ENCODE measurements at places on chromosomes 5 and 9. TPM values are rescaled to one million over a fixed set of nuclear protein-coding genes. Genes with fewer than 3 reads are reported as not detected.

- no peaks in the 10 kb centered on the region for H3K27me3 ChIP-seq
- no peak overlapping the region for H3K27ac ChIP-seq
- H3K4me1 ChIP-seq, result no peaks in the 10 kb centered on the region
- no peak overlapping the region for H3K4me3 ChIP-seq
- H3K36me3 ChIP-seq, result no peaks in the 10 kb centered on the region
Observed at GRCh38 chr5:126004636-126005035, 418.6 kb upstream of the GRAMD2B start.

DNA sequence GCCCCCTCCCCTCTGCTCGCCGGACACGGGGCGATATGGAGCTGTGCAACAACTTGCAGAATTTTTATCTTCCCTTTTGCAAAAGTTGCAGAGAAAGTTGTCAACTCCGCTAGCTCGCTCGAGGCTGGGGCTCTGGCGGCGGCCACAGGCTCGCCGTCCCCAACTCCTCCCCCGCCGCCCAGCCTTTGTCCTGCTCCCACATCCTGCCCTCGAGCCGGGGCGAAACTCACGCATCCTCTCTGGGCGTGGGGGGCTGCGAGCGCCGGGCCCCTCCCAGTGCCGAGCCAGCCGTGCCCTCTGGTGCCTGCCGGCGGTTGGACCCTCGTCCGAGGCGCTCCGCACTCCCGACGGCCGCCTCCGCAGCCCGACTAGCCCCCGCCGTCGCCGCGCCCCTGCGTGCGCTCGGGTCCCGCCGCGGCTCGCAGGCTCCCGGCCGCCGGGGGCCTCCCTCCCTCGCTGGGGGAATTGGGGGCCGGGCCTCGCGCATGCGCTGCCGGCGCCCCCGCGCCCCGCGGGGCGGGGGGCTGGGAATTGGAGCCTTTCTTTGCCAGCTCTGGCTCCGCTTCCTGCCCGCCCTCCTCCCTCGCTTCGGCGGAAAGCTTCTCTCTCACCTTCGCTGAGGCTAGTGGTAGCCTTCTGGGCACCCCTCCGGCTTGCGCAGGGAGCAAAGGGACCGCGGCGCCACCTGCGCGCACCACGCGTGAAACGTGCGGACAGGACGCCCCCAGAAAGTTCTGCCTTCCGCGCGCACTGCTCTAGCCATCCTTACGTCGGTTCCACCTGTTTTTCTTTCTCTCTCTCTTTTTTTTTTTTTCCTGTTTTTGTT is at the start of gene CCNJL:
TSS of gene CCNJL (minus strand) at position 431 of the 826 bp plus-strand sequence. CDS start 641 bp downstream, outside the sequence.
- H3K4me3 ChIP-seq, result peak within 1 kb of the TSS; percentile 81
- no peaks in the 10 kb centered on the region for H3K27me3 ChIP-seq
- H3K27ac ChIP-seq, result peak within 1 kb of the TSS; percentile 70
- no peaks in the 10 kb centered on the region for H3K36me3 ChIP-seq

DNA sequence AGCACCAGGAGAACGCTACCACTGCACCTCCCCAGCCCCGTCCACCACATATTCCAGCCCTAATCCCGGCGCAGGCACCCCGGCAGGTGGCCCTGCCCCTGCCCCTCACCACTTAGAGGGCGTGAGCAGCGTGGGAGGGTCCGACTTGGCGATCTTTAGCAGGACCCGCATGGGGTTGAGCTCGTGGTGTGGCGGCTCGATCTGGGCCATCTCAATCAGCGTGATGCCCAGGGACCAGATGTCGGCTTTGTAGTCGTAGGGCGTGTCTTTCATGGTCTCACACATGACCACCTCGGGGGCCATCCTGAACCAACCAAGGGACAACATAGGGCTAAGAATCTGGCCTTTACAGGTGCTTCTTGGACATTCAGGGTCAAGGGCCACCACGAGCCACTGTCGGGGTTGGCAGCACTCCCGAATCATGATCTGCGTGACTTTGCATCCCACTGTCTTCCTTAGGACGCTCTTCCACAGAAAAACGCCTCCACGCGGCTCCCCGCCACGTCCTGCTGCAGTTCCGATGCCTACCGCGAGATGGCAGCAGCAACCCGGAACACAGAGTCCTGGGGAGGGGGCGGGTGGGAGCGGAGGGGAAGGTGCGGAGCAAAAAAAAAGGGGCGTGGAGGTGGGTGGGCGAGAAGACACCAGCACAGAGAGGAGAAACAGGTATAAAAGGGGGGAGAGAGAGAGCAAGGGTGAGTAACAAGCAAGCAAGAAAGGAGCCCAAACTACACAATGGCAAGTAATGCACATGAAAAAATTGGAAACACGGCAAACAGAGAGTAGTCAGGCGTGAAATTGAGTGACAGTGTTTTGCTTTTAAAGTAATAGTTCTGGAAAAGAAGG is 81.3 kb downstream of the STK10 start:
- no peaks in the 10 kb centered on the region for H3K36me3 ChIP-seq
- H3K27me3 ChIP-seq, result no peaks in the 10 kb centered on the region
- H3K4me1 ChIP-seq, result peaks cover 14% of the 10 kb centered on the region
- H3K27ac ChIP-seq, result no peak overlapping the region

DNA sequence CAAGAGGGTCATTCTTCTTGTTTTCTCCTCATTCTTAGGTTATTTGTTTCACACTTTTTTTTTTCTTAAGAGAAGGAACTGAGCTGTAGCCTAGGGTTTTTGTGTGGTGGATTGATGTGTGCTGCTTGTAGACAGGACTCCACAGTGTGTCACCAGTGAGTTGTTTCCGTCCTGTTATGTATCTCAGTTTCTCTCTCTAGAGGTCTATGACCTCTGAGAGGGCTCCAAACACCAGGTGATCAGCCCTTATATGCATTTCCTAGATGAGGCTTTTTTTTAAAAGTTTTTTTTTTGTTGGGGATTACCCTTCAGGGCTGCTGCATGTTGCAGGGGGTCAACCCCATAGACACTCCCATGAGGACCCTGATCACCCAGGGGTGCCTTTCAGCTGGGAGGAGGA is 124.2 kb upstream of the MAST4 start:
- no peak overlapping the region for H3K27ac ChIP-seq
- no peak for DNase-seq
- H3K36me3 ChIP-seq, result no peaks in the 10 kb centered on the region
- no peaks in the 10 kb centered on the region for H3K27me3 ChIP-seq
- no peaks in the 10 kb centered on the region for H3K4me1 ChIP-seq
- H3K4me3 ChIP-seq, result no peak overlapping the region

- no peak overlapping the region for H3K27ac ChIP-seq
- H3K27me3 ChIP-seq, result no peaks in the 10 kb centered on the region
- H3K4me1 ChIP-seq, result no peaks in the 10 kb centered on the region
- H3K4me3 ChIP-seq, result no peak overlapping the region
- no peak for DNase-seq
- H3K36me3 ChIP-seq, result no peaks in the 10 kb centered on the region
Observed at GRCh38 chr9:135418161-135418560, 61.4 kb upstream of the PPP1R26 start.

- H3K4me1 ChIP-seq, result no peaks in the 10 kb centered on the region
- H3K27ac ChIP-seq, result peak overlapping the region; percentile 64
- no peak overlapping the region for H3K4me3 ChIP-seq
- no peak for DNase-seq
Observed at GRCh38 chr5:55440188-55440646, 94.5 kb downstream of the PLPP1 start.

GRCh38 chr9:135706288-135706687 is 4.3 kb downstream of the KCNT1 start:
- peaks cover 6% of the 10 kb centered on the region for H3K4me1 ChIP-seq
- no peak for DNase-seq
- H3K27me3 ChIP-seq, result peaks cover 7% of the 10 kb centered on the region
- H3K36me3 ChIP-seq, result no peaks in the 10 kb centered on the region
- H3K27ac ChIP-seq, result no peak overlapping the region

DNA sequence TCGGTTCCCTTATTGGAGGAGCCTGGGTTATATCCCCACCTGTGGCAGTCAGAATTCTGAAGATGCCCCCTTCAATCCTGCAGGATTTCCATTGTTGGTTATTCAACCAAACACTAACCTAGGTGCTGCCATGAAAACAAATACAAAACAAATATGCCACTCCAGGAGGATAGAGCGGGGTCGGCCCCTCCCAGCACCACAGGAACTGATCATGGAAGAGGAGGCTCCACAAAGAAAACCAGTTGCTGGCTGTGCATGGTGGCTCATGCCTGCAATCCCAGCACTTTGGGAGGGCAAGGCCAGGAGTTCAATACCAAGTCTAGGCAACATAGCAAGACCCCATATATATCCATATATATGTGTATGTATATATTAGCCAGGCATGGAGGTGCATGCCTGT is 13.2 kb upstream of the ADGRD2 start:
- no peak overlapping the region for H3K4me3 ChIP-seq
- H3K4me1 ChIP-seq, result no peaks in the 10 kb centered on the region
- H3K27ac ChIP-seq, result no peak overlapping the region
- no peaks in the 10 kb centered on the region for H3K27me3 ChIP-seq
- DNase-seq, result no peak

IL9 gene
- total RNA-seq, result not detected

HMGCR gene
- total RNA-seq, result 71.8 TPM

PCDHGA10 gene
- total RNA-seq, result 7.7 TPM

SEMA6A gene
- 113 TPM for total RNA-seq

SOWAHA gene
- total RNA-seq, result 13.2 TPM

STRBP gene
- 49.9 TPM for total RNA-seq

MSX2 gene
- 2.7 TPM for total RNA-seq

BTNL3 gene
- 97.7 TPM for total RNA-seq

CCNO gene
- total RNA-seq, result 3.1 TPM

TRIP13 gene
- total RNA-seq, result 1.2 TPM

DEPDC1B gene
- 10.7 TPM for total RNA-seq

All from Peyer's patch (tissue), 4 donors.